ENCODE measurements at places on chromosomes 13 and 19.

DNA sequence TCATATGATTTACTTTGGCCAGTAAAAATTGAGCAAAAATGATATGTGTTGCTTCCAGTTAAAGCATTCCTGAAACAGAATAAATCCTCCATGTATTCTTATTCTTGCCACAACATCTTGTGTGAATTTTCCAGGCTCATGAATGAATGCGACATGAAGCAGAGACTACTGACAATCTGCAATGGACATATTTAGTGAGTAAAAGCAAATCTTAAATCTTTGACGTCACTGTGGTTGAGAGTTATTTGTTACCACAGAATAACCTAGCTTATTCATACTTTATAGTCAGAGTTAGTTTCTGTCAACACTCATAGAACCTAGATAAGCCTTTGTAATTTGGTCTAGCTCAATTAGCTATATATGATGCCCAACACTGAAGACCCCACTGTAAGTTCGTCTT is 1443.1 kb downstream of the PCDH9 start:
- no peak for DNase-seq

GRCh38 chr13:50224534-50224933 is 209.3 kb downstream of the KCNRG start:
- no peak for DNase-seq

DNA sequence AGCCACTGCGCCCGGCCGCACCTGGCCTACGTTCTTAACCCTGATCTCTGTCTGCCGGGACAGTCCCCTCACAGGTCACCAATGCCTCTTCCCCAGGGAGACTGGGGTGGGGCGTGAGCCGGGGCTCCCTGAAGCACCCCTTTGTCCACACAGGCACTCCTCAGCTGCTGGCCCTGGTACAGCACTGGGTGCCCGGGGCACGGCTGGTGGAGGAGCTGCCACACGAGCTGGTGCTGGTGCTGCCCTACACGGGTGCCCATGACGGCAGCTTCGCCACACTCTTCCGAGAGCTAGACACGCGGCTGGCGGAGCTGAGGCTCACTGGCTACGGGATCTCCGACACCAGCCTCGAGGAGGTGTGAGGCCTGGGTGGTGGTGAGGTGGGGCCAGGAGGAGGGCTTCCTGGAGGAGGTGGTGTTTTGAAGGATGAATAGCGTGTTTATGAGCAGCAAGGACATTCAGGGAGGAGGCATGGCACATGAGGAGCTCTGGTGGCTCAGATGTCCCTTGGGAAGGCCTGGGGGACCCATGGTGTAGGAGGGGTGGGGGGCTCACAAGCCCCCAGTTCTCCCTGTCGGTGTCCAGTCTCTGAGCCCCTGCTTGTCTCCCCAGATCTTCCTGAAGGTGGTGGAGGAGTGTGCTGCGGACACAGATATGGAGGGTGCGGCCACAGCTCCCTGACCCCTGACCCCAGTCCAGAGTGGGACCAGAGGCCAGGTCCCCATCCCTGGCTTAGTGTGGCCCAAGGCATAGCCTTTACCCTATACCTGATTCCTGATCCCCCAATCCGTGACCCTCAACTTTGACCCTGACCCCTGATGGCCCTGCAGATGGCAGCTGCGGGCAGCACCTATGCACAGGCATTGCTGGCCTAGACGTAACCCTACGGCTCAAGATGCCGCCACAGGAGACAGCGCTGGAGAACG is 13.5 kb upstream of the ARHGAP45 start:
- no peak for DNase-seq

DNA sequence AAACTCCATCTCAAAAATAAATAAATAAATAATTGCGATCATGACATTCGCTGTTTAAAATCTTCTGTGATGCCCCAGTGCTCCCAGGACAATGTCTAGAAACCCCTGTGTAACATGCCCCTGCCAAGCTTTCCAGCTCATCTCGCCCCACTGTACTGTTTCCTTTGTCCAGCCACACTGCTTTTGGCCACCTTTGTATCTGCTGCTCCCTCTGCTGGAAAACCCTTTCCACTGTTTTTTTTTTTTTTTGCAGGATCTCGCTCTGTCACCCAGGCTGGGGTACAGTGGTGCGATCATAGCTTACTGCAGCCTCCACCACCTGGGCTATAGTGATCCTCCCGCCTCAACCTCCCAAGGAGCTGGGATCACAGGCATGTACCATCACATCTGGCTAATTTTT is 7.5 kb downstream of the PLAUR start:
- no peak for DNase-seq

DNA sequence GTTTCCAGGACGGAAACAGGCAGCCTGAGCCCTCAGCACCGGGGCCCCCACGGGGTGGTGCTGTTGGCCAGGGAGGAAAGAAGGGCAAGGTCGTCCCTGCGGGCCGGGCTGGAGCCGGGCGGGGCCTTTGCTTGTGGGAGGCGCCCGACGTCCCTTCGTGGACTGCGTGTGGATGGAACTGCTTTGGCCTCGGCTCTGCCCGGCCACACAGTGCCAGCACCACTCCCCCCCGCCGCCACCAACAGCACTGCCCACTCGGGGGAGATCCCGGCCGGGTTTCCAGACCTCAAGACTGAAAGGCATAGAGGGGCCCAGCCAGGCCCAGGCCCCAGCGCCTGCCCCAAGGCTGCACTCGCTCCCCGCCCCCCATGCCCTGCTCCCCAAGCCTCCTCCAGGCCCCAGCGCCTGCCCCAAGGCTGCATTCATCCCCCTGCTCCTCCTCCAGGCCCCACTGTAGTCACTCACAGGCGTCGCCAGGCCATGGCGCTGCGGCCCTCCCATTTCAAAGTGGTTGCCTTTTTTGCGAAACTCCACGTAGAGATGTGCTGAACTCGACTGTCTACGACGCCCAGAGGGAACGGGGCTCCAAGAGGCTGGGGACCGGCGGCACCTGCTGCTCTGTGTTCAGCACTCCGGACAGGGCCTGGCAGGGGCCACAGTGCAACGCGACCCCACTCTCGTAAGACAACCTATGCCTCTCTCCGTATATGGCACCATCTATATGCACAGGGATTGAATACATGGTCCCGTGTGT is 22.5 kb downstream of the C13orf46 start:
- peak; percentile 67 for DNase-seq

DNA sequence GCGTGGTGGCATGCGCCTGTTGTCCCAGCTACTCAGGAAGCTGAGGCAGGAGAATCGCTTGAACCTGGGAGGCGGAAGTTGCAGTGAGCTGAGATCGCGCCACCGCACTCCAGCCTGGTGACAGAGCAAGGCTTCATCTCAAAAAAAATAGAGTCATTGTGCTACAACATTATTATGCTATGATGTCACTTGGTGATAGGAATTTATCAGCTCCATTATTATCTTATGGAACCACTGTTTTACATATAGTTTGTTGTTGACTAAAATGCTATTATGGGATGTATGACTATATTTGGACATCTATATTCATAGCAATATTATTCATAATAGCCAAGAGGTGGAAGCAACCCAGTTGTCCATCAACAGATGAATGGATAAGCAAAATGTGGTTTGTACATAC is 26.4 kb upstream of the SLC7A1 start:
- no peak for DNase-seq

GRCh38 chr19:13839130-13839937 is 37.6 kb upstream of the NANOS3 start:
- DNase-seq, result peak; percentile 90

DNA sequence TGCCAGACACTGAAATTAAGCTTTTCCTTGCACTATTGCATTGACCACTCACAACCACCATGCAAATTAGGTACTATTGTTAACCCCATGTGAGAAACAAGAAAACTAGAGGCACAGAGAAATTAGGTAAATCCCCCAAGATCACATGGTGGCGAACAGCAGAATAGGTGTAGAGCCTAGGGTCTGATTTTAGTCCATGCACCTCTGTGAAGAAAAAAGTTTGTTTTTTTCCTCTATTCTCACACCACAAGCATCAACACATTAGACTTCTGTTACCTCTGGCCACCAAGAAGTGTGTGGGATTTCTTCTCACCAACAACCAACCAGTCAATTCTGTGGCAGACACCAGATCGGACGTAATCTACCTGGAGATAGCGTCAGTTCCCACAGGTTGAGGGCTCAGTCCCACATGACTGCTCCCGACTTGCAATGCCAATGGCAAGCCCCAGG is 391.9 kb downstream of the COG6 start:
- DNase-seq, result no peak

DNA sequence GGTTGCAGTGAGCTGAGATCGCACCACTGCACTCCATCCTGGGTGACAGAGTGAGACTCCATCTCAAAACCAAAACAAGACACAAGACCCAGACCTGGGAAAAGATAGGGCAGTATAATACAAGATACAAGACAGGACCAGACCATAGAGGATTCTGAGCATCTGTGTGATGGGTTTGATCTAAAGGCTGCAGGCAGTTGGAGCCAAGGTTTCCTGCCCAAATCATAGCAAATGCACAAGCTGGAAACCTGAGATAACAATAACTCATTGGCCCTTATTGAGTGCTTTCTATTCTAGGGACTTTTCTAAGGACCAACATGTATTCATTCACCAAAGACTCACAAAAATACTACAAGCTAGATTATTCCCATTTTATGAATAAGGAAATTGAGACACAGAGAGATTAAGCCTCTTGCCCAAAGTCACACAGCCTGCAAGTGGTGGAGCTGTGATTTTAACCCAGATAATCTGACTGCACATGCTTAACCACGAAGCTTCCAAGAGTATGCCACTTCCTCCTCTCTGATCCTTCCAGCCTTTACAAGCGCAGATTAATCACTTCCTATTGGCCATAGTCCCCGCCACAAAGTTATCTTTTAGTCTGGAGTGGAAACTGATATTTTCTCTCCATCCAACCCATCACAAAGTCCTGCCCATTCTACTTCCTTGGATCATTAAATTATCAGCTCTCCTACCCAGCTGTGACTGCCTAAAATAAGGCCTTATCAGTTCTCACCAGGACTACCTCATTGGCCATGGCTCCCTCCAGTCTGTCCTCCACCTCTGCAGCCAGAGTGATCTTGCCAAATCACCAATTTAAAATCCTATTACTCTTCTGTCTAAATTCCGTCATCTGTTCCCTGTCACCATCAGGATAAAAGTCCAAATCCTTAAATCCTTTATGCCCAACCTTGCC is 147.2 kb downstream of the FLT1 start:
- DNase-seq, result no peak

GRCh38 chr19:42555317-42555716 is 27.0 kb upstream of the CEACAM1 start:
- no peak for DNase-seq

DNA sequence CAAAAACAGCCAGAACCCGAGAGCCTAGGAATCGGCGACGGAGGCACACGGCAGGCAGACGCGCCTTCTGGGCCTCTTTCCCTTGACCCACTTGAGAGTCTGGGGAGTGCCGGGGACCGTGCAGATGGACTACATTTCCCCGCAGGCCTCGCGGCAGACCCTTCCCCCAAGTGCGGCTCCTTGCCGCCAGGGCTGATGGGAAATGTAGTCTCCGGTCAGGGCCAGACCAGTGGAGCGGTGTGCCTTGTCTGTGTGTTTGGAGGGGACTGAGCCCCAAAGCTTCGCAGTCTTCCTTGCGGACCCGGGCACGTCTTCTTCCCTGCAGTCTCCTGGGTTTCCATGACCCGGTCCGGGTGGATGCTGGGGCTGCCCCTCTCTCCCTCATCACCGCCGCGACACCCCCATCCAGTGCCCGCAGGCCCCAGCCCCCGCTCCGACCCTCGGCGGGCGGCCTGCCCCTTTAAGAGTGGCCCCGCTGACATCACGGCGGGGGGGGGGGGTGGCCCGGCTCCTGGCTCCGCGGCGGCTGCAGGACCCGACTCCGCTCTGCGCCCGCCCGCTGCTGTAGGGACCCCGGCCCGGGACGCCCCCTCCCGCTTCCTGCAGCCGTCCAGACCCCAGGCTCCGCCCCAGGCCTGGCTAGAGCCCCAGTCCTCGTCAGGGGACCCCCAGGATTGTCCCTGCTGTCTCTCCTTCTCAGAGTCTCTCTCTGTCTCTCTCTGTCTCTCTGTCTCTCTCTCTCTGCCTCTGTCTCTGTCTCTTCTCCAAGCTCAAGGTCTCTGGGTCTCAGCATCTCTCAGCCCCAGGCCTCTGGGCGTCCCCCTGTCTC is 758 bp upstream of the CACNG7 start:
- peak; percentile 74 for DNase-seq

DNA sequence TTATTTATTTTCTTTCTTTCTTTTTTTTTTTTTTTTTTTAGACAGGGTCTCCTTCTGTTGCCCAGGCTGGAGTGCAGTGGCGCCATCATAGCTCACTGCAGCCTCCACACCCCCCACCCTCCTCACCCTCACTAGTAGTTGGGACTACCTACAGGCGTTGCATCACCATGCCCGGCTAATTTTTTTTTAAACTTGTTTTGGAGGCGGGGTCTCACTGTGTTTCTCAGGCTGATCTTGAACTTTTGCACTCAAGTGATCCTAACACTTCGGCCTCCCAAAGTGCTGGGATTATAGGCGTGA is 33.6 kb downstream of the GJA3 start:
- no peak for DNase-seq

- no peak for DNase-seq
These were observed 1.0 kb downstream of the CACNA1A start for GRCh38 chr19:13505164-13505695.

GRCh38 chr19:30023330-30023729 is 81.3 kb downstream of the URI1 start:
- no peak for DNase-seq

- no peak for DNase-seq
These were observed 86.2 kb upstream of the FRY start for GRCh38 chr13:31945202-31945961.

DNA sequence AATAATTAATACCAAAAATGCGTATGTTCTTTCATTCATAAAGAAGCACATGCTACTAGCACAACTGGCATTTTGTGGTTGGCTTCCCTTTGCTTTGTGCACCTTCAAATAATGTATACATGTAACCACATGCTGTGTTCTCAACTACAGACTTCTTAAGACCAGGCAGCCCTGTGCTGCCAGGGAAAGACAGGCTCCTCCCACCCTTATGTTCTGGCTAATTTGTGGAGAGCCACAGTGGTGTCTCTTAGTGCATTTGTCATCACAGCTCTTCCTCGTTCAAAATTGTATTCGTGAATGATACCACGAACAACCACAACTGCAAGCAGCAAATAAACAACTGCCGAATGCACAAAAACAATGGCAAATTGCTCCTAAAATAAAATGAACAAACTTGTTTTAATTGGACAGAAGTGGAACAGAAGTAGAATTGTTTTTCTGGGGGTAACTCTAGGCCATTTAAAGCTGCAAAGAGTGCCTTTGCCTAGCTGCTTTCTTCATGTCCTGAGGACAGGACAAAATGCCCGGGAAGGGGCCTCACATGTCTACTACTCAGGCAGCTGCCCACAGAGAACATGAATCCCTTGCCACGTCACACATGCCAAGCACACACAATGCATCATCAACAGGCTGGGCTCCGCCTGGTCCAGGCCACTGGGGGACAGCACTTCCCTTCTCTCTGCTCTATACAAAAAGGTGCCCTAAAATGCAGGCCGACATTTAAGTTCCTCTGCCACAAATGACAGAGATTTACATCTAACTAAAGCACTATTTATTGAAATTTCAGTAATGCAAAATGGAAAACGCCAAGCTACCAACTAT is 21.7 kb downstream of the IRS2 start:
- DNase-seq, result peak; percentile 31

- no peak for DNase-seq
These were observed 49.9 kb downstream of the ZNF787 start for GRCh38 chr19:56071151-56071550.

GRCh38 chr19:18478545-18479311 is 40.8 kb upstream of the ISYNA1 start:
- peak; percentile 85 for DNase-seq

GRCh38 chr13:75309981-75310580 is 171.9 kb downstream of the TBC1D4 start:
- DNase-seq, result no peak

- DNase-seq, result no peak
These were observed 5.5 kb downstream of the RPL28 start for GRCh38 chr19:55391191-55391670.

- DNase-seq, result no peak
These were observed 1.5 kb downstream of the PDS5B start for GRCh38 chr13:32587811-32588170.

Measured in stimulated activated CD8-positive, alpha-beta memory T cell treated with anti-CD3 and anti-CD28 coated beads, Interleukin-4, amount 100 ng/mL, for 48 hours (primary cell).